ENCODE measurements at places on chromosomes 3 and 15. TPM values are rescaled to one million over a fixed set of nuclear protein-coding genes. Genes with fewer than 3 reads are reported as not detected.

NMD3 gene
- 64.2 TPM for total RNA-seq

UCN2 gene
- 0.43 TPM for total RNA-seq

GRAMD2A gene
- total RNA-seq = 3.4 TPM

CCDC191 gene
- total RNA-seq = 15.6 TPM

FGD5 gene
- 2.5 TPM for total RNA-seq

ATP10A gene
- 0.57 TPM for total RNA-seq

IL17RB gene
- total RNA-seq = 2.8 TPM

SLC4A7 gene
- 46.5 TPM for total RNA-seq

FOXL2NB gene
- 12.3 TPM for total RNA-seq

All from motor neuron (in vitro differentiated cells).